ENCODE measurements at places on chromosomes 6 and 20.
A peak's percentile ranks its signal among the peaks of the same experiment; 100 is the strongest.

DNA sequence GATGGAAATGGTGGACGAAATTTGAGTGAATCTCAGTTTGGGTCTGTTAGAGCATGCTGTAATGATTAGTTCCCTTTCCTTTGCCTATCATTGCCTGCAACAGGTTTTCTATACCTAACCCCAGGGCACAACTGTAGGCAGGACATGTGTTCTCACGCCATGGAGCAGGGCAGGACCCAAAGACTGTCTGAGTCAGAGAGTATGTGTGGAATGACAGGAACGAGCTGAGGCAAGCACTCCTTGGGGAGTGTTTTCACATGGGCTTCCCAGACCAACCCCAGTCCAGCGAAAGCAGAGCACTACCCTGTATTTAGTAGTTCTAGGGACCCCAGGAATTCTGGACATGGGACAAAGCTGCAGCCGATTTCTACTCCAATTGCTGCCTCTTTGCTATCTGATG, 234.2 kb downstream of the HACE1 start:
- DNase-seq, result peak; percentile 89

- peak; percentile 80 for DNase-seq
These were observed 92.5 kb upstream of the ADGRF1 start for GRCh38 chr6:47134476-47135189.

DNA sequence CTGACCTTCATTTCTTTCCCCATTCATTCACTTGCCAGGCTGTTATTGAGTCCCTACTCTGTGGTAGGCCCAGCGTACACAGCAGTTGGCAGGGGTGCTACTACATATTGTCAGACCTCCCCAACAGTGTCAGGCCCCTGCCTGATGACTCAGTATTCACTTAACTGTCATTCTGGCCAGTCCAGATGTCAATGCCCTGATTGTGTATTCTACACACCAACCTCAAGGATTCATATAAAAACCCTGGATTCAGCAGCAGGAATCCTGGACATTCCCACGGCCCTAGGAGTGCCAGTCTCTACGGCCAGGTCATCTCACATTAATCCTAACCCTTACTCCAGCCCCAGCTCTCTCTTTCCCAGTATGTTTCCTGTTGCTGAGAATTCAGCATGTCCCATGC, 151.5 kb downstream of the TASP1 start:
- DNase-seq, result no peak

DNA sequence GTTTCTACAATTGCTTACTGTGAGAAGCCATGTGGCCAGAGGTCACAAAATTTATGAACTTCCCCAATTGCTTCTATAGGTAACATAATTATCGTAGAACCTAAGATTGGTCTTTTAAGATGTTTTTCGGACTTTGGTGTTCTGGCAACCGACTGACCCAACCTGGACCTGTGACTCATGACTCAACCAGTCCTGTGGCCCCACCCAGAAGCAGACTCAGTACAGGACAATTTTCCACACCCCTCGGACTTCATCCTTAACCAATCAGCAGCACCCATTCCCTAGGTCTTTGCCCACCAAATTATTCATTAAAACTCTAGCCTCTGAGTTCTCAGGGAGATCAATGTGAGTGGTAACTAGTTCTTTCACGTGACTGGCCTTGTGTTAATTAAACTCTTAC, 26.4 kb upstream of the AKAP12 start:
- no peak for DNase-seq

DNA sequence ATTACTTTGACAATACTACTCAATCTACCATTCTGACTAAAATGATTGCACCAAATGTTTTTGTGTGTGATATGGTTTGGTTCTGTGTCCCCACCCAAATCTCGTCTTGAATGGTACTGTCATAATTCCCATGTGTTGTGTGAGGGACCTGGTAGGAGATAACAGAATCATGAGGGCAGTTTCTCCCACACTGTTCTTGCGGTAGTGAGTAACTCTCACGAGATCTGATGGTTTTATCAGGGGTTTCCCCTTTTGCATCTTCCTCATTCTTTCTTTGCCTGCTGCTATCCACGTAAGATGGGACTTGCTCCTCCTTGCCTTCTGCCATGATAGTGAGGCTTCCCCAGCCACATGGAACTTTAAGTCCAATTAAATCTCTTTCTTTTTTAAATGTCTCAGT, 20.8 kb downstream of the SYCP2 start:
- no peak for DNase-seq

DNA sequence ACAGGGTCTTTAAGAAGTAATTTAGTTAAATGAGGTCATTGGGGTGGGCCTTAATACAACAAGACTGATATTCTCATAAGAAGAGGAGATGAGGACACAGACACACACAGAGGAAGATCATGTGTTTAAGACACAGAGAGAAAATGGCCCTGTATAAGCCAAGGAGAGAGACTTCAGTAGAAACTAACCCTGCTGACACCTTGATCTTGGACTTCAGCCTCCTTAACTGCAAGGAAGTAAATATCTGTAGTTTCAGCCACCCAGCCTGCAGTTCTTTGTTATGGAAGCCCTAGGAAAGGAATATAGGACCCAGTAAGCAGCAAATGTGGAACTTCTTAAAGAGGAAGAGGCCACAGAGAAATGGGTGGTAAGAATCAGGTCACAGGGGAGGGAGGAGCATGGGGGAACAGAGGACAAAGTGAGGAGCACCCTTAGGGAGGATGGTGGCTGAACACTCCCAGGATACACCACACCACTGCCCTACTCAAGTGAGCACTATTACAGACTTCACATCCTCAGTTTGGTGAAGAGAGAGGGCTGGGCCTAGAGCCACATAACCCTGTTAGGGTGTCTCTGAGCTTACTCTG, 762 bp downstream of the SIRPB1 start:
- DNase-seq, result no peak

GRCh38 chr6:31170600-31170881, at the start of gene POU5F1:
Gene POU5F1 (minus strand): TSS chr6:31170682. CDS start chr6:31170620, 62 bp downstream.
- no peak for DNase-seq

GRCh38 chr6:36160147-36160760, 29.9 kb downstream of the MAPK13 start:
- DNase-seq, result peak; percentile 73

GRCh38 chr6:100730001-100730980, 150.8 kb downstream of the ASCC3 start:
- no peak for DNase-seq

DNA sequence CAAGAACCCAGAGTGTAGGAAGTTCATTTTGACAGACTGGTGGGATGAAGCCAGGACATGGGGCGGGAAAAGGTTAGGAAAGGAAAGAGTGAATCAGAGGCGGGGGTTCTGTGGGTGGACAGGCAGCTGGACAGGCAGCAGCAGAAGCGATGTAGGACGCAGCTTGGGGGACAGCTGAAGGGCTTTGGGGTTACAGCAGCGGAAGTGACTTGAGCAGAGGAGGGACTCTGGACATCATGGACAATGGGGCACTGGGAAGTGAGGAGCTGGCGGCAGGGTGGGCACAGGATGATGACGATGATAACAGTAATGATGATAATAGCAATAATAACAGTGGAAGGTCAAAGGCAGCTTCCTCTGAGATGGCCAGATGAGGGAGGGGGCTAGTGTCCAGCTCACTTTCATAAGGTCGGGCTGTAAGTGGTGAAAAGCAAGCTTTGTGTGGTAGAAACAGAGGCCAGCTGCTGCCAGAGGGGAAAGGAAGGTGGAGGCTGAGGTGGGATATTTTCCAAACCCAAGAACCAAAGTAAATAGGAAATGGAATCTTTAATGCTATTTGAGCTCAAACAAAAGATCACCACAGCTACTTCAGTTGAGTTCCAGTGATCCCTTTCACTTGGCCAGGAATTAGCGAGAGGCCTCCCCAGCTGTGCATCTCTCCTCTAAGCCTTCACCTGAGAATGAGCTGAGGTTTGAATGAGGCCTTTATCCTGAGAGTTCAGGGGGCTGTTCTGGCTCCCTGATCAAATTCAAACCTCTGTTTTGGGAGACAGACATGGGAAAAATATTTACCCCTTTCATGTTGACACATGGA, 433.5 kb downstream of the DHX35 start:
- no peak for DNase-seq

- no peak for DNase-seq
These were observed 255.5 kb downstream of the ARHGAP18 start for GRCh38 chr6:129454488-129454887.

GRCh38 chr20:60102665-60103210, 144.5 kb downstream of the CDH26 start:
- DNase-seq, result no peak

GRCh38 chr6:135087803-135088202, 33.2 kb upstream of the HBS1L start:
- DNase-seq, result no peak

- no peak for DNase-seq
These were observed 164.1 kb upstream of the JAG1 start for GRCh38 chr20:10837901-10838300.

GRCh38 chr6:9254251-9254650, 818.9 kb upstream of the SLC35B3 start:
- DNase-seq, result no peak

DNA sequence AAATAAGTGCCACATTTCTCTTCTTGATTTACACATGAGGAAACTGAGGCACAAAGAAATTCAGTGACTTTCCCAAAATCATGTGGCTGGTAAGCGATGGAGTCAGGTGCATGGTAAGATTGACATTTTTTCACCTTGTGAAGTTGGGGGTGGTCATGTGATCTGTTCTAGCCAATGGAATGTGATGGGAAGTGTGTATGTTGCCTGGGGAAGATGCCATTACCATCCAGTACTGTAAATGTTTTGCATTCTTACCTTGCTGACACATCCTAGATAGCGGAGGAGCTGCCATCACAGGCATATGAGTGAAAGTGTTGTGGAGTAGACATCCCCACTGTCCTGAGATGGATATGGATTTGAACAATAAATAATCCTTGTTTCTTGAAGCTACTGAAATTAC, 499.6 kb upstream of the SULF2 start:
- peak; percentile 33 for DNase-seq

GRCh38 chr6:31651602-31652191, 764 bp downstream of the BAG6 start:
- DNase-seq, result peak; percentile 76

DNA sequence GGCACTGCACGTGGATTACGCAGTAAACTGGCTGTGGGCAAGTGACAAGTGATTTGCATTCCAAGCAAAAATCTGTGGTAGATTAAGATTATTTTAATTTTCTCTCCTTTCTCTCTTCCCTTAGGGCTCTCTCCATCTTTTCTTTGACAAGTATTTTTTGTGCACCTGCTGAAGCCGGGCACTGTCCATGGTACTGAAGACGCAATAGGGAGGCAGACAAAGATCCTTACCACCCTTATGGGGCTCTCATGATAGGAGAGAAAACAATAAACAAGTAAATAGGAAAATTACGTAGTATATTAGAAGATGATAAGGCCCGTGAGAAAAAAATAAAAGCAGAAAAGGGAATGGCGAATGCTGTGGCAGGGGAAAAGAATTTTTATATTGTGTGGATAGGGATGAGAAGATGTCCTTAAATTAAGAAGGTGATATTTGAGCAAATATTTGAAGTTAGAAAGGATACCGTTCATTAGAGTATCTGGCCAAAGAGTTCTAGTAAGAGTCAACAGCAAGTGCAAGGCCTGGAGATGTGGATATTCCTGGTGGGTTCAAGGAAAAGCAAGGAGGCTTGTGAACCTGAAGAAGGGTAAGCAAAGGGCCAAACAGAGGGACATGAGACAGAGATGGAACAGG, 146.0 kb downstream of the LAMP5 start:
- DNase-seq, result peak; percentile 9

GRCh38 chr20:37643400-37643799, 50.4 kb upstream of the CTNNBL1 start:
- peak; percentile 1 for DNase-seq

- DNase-seq, result no peak
These were observed at the start of gene PKHD1 for GRCh38 chr6:52087498-52087999. Gene PKHD1 (minus strand): TSS chr6:52087613. CDS start chr6:52084933, 2,680 bp downstream.

DNA sequence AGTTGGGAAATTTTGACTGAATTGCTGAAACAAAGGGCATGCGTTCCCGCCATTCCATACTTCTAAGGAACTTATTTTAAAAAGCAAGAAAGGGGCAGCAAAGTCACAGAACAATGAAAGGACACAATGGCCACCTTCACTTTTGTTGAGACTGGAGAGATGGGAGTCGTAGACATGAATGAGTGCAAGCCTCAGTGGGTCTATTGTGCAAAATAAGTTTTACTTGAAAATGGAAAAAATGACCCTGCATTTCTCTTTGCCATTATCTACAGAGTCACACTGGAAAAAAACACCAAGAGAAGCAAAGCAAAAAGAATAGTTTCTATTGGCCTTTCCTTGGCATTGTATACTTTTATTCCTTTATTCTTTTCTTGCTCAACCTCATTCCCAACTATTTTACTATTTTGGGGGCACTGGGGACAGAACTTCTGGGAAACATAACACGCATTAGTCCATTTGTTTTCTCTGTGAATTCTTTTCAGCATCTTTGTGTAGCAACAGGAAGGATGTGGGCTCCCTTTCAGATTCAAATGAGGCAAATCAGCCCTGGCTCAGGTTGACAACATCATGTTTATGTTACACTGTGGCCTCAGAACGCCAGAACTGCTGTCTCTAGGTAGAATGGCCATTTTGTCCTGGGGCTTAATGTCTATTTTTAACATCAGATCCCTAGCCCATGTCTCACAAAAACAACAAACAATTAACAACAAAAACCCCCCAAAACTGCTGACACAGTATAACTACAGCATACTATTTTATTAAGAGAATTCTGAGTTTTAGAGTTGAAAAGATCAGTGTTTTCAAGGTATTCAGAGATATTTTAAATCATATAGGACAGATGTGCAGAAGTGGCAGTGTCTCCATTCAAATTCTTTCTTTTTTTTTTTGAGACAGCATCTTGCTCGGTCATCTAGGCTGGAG, 122.2 kb downstream of the FYN start:
- no peak for DNase-seq

- DNase-seq, result no peak
These were observed 72.5 kb downstream of the NDUFAF5 start for GRCh38 chr20:13857304-13857703.

DNA sequence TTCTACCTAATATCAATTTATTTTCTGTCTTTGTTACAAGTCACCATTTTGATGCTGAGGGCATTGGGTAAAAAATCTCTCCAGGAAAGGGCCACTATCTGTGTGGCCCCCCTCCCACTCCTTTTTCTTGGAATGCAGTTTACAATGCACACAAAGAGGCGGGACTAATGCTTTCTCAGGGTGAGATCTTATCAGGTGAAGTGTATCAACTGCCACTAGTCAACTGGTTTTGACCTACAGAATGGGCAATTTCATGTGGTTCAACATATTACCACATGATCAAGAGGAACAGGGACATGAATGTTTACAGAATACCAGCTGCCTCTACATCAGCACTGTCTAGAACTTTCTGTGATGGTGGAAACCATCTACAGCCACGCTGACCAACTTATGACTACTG, 3.7 kb downstream of the RRBP1 start:
- no peak for DNase-seq

- no peak for DNase-seq
These were observed 36.8 kb downstream of the FOXQ1 start for GRCh38 chr6:1348675-1349074.

- DNase-seq, result no peak
These were observed 5.3 kb upstream of the RPF2 start for GRCh38 chr6:110976575-110976974.

GRCh38 chr6:11925805-11926204, 86.3 kb upstream of the HIVEP1 start:
- DNase-seq, result no peak

GRCh38 chr6:41055149-41055548, 2.1 kb downstream of the APOBEC2 start:
- DNase-seq, result no peak

GRCh38 chr6:103002282-103002681, 1608.8 kb downstream of the GRIK2 start:
- no peak for DNase-seq

All from fibroblast of skin of scalp (primary cell).